Smooth muscle cell of bladder (primary cell): ENCODE measurements at places on chromosomes 1 and 21. TPM values are rescaled to one million over a fixed set of nuclear protein-coding genes. Genes with fewer than 3 reads are reported as not detected.

OR2L3 gene
- not detected in 2 replicates for total RNA-seq

TAL1 gene
- total RNA-seq: under 0.01 TPM in 2 replicates

CR1L gene
- not detected in 2 replicates for total RNA-seq

NBPF19 gene
- total RNA-seq: 14.2 and 19.3 TPM in 2 replicates

KCNK2 gene
- 3.1 and 11.9 TPM in 2 replicates for total RNA-seq

PANK4 gene
- total RNA-seq: 14.8 and 17.7 TPM in 2 replicates

CNKSR1 gene
- 0.14 TPM in 1 of 2 replicates, not detected in the other for total RNA-seq

LRRC53 gene
- not detected in 2 replicates for total RNA-seq

ERICH3 gene
- not detected in 2 replicates for total RNA-seq

ADAM30 gene
- total RNA-seq: not detected in 2 replicates

OR10X1 gene
- total RNA-seq: not detected in 2 replicates

RGSL1 gene
- total RNA-seq: not detected in 2 replicates

KCNE1 gene
- total RNA-seq: 0.55 and 0.85 TPM in 2 replicates
